Suprapubic skin (tissue), 4 donors: ENCODE measurements at places on chromosomes 2 and 18. TPM values are rescaled to one million over a fixed set of nuclear protein-coding genes. Genes with fewer than 3 reads are reported as not detected.

SNRNP27 gene
- 54.4 TPM for total RNA-seq

WDR75 gene
- 130 TPM for total RNA-seq

LRPPRC gene
- 46.1 TPM for total RNA-seq

ADNP2 gene
- 29.3 TPM for total RNA-seq

SERPINB3 gene
- total RNA-seq, result 30.1 TPM

MC2R gene
- not detected for total RNA-seq

MATN3 gene
- 0.76 TPM for total RNA-seq

MAP3K2 gene
- 49.1 TPM for total RNA-seq

RTKN gene
- 63.1 TPM for total RNA-seq

SLC66A3 gene
- total RNA-seq, result 30.3 TPM

DNAH7 gene
- 0.30 TPM for total RNA-seq

EN1 gene
- 8.4 TPM for total RNA-seq

CLASP1 gene
- total RNA-seq, result 66.3 TPM

GRCh38 chr2:168216351-168217005 lies 30.9 kb downstream of the STK39 start:
- H3K36me3 ChIP-seq, result no peaks in the 10 kb centered on the region
- no peak overlapping the region for H3K27ac ChIP-seq
- H3K27me3 ChIP-seq, result no peaks in the 10 kb centered on the region
- peaks cover 3% of the 10 kb centered on the region for H3K4me1 ChIP-seq
- no peak for DNase-seq
- H3K4me3 ChIP-seq, result no peak overlapping the region

- no peak for DNase-seq
- no peaks in the 10 kb centered on the region for H3K4me1 ChIP-seq
- no peak overlapping the region for H3K27ac ChIP-seq
Observed at GRCh38 chr2:42156721-42157120, 12.4 kb upstream of the EML4 start.

- no peak overlapping the region for H3K4me3 ChIP-seq
- no peak overlapping the region for H3K27ac ChIP-seq
- peaks cover 15% of the 10 kb centered on the region for H3K36me3 ChIP-seq
- peaks cover 46% of the 10 kb centered on the region for H3K4me1 ChIP-seq
- DNase-seq, result no peak
- H3K27me3 ChIP-seq, result no peaks in the 10 kb centered on the region
Observed at GRCh38 chr2:46552079-46552478, 72.7 kb downstream of the TMEM247 start.

- peaks cover 15% of the 10 kb centered on the region for H3K4me1 ChIP-seq
- H3K27me3 ChIP-seq, result peaks cover 12% of the 10 kb centered on the region
- DNase-seq, result peak; percentile 81
Observed at GRCh38 chr18:79380816-79381806, 14.6 kb upstream of the NFATC1 start.

DNA sequence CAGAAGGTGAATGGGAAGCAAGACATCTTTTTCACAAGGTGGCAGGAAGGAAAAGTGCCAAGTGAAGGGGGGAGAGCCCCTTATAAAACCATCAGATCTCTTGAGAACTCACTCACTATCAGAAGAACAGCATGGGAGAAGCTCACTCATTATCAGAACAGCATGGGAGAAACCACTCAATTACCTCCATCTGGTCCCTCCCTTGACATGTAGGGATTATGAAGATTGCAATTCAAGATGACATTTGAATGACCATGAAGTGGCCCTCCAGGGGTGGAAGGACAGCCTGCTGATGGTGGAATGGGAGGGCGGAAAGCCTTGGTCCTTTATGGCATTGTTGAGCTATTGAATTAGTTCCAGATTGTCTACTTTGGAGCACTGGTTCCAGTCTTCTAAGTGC lies 413.0 kb upstream of the MEX3C start:
- no peak for DNase-seq
- no peak overlapping the region for H3K4me3 ChIP-seq
- no peak overlapping the region for H3K27ac ChIP-seq
- no peaks in the 10 kb centered on the region for H3K36me3 ChIP-seq

- no peak for DNase-seq
- no peak overlapping the region for H3K4me3 ChIP-seq
- no peak overlapping the region for H3K27ac ChIP-seq
- H3K4me1 ChIP-seq, result peaks cover 7% of the 10 kb centered on the region
Observed at GRCh38 chr2:68099260-68099659, 36.5 kb upstream of the C1D start.

DNA sequence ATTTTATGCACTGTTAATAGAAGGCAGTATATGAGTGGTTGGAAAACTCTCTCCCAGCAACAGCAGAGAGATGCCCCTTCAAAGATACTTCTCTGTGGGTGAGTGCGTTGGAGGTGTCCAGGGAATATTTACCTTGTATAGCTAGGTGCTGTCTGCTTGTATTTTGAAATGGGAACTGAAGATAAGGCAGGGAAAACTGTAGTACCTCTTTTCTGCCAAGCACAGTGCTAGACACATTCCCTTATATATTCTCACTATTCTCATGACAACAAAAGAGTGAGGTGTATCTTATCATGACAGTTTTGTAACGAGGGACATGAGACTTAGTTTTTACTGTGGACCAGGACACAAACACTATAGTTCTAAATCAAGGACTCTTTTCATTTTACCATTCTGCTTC lies 2.1 kb downstream of the TTC39C start:
- H3K36me3 ChIP-seq, result no peaks in the 10 kb centered on the region
- H3K27me3 ChIP-seq, result no peaks in the 10 kb centered on the region
- no peak overlapping the region for H3K27ac ChIP-seq
- peak overlapping the region; percentile 87 for H3K4me3 ChIP-seq

- H3K36me3 ChIP-seq, result peaks cover 12% of the 10 kb centered on the region
- H3K27me3 ChIP-seq, result no peaks in the 10 kb centered on the region
Observed at GRCh38 chr2:27776097-27776496, 4.6 kb downstream of the MRPL33 start.

DNA sequence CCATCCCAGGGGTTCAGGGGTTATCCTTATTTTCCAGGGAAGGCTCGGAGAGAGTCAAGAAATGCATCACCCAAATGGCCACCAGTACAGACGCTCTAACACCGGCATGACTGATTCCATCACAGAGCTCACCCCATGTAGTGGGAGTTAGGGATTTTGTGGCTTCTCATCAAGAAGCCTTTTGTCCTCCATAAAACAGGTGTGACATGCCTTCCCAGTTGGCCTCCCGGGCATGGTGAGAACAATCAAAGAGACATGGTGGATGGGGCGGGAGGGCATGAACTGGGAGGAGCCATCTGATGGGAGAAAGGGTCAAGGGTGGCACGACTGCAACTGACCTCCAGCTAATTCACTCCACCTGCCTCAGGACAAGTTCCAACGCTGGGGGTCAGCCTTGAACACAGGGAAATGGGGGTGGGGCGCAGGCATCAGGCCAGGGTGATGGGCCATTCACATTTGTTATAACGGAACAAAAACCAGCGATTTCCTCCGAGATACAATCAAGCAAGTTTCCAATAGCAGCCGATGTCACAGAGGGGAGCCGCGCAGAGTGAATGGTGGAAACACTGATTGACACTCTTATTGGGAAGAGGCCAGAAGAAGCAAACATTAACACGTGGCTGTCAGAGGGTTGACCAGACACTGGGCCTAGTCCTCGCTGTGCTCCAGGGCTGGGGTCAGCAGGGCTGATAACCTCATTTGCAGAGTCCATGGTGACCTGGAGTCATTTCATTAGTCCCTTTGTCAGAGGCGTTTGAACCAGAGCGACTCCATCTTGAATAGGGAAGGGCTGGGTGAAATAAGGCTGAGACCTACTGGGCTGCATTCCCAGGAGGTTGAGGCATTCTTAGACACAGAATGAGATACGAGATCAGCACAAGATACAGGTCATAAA lies 80.5 kb upstream of the HPCAL1 start:
- no peak overlapping the region for H3K27ac ChIP-seq
- H3K4me3 ChIP-seq, result no peak overlapping the region
- H3K36me3 ChIP-seq, result no peaks in the 10 kb centered on the region
- DNase-seq, result no peak
- no peaks in the 10 kb centered on the region for H3K4me1 ChIP-seq
- peaks cover 20% of the 10 kb centered on the region for H3K27me3 ChIP-seq

DNA sequence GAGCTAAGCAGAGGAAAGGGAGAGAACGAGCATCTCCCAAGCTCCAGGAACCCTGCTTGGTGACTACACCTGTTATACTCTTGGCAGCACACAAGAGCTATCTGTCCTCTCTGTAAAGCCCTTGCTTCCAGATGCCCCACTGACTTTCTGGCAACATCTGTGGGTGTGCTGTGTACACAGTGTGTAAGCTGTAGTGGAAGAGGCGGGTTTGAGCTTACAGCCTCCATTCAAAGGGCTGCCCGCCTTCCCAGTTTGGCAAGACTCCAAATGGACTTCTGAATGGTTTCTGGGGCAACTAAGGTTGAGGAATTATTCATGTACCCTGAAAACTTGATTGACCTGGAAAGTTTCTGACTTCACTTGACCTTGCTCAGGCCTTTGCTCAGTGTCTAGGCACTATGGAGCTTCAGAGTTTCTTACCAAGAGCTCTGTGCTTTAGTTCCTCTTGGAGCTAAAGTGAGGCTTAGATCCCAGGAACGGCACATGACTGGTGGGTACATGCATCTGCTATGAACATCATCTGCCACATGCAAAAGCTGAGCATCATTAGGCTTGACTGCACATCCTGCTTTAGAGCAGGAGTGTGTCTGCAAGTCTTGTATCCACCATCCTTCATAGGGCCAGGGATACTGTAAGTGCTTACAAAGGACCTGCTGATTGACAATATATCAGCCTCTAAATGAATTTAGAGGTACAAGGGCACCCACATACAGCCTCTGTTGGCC lies 290.9 kb upstream of the SIX2 start:
- H3K36me3 ChIP-seq, result no peaks in the 10 kb centered on the region
- no peaks in the 10 kb centered on the region for H3K4me1 ChIP-seq
- H3K4me3 ChIP-seq, result no peak overlapping the region
- H3K27me3 ChIP-seq, result peaks cover 8% of the 10 kb centered on the region
- H3K27ac ChIP-seq, result no peak overlapping the region

DNA sequence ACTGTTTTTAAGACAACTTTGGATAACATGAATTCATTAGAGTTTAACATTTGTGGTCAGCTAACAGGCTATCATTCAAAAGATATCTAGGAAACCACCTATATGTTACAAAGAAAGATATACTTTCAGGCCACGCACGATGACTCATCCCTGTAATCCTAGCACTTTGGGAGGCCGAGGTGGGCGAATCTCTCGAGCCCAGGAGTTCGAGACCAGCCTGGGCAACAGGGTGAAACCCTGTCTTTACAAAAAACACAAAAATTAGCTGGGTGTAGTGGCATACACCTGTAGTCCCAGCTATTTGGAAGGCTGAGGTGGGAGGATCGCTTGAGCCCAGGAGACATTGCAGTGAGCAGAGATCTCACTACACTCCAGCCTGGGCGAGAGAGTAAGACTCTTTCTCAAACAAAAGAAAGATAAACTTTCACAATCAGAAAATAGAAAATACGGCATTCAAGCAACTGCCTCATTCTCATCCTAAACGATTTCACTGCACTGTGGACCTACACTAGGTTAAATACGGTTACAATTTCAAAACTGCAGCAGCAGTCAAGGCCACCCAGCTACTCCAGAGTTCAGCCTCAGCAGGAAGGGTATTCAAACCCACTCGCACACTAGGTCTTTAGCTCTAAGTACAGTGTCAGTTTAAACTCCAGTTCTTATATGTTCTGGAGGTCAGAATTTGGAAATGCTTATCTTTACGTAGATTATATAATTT lies 250.0 kb upstream of the SLC39A10 start:
- H3K27ac ChIP-seq, result no peak overlapping the region
- no peaks in the 10 kb centered on the region for H3K27me3 ChIP-seq
- no peak for DNase-seq
- H3K4me1 ChIP-seq, result no peaks in the 10 kb centered on the region
- H3K36me3 ChIP-seq, result no peaks in the 10 kb centered on the region
- H3K4me3 ChIP-seq, result no peak overlapping the region

DNA sequence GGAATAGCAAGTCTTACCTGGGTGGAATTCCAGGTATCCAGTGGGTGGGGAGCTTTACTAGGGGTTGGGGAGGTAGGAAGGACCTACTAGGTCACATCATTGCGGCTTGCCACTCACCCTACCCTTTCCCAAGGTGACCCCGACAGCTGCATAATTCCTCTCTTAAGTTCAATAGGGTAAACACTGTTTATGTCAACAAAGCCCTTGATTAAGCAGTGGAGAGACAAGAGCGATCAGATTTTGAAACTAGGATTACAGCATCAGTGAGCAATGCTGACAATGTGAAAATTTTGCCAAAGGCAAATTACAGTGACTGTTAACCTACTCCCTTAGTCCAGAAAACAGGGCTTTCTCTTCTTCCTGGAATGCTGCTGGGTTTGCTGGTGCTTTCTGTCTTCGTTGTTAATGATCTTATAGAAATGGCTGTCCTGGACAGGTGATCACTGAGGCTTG lies 14.5 kb downstream of the SLC19A3 start:
- DNase-seq, result no peak
- no peaks in the 10 kb centered on the region for H3K27me3 ChIP-seq
- H3K27ac ChIP-seq, result no peak overlapping the region
- H3K4me1 ChIP-seq, result peaks cover 14% of the 10 kb centered on the region

- no peaks in the 10 kb centered on the region for H3K27me3 ChIP-seq
- no peak overlapping the region for H3K4me3 ChIP-seq
- no peak overlapping the region for H3K27ac ChIP-seq
- DNase-seq, result no peak
- no peaks in the 10 kb centered on the region for H3K36me3 ChIP-seq
Observed at GRCh38 chr2:157192445-157193423, 64.8 kb upstream of the GALNT5 start.

DNA sequence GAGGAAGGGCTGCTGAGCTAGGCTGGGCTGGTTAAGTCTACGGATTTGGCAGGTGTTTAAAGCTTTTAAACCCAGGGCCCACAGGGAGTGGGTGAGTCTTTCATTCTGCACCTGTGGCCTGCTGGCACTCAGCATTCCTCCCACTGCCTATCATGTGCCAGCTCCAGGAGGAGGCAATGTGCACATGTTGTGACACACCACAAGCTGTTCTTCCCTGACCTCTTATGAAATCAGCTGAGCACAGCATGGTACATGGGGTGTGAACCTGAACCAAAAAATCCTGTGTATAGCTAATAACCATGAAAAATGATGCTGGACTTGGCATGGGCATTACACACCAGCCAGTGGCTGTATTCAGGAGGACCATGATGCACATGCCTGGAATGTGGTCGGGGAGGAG lies 297.9 kb upstream of the MMADHC start:
- no peaks in the 10 kb centered on the region for H3K36me3 ChIP-seq
- H3K27me3 ChIP-seq, result no peaks in the 10 kb centered on the region
- H3K4me3 ChIP-seq, result no peak overlapping the region
- no peak for DNase-seq

- H3K4me3 ChIP-seq, result no peak overlapping the region
- no peaks in the 10 kb centered on the region for H3K36me3 ChIP-seq
- no peak overlapping the region for H3K27ac ChIP-seq
- H3K4me1 ChIP-seq, result no peaks in the 10 kb centered on the region
Observed at GRCh38 chr18:7254163-7254562, 23.3 kb downstream of the LRRC30 start.

DNA sequence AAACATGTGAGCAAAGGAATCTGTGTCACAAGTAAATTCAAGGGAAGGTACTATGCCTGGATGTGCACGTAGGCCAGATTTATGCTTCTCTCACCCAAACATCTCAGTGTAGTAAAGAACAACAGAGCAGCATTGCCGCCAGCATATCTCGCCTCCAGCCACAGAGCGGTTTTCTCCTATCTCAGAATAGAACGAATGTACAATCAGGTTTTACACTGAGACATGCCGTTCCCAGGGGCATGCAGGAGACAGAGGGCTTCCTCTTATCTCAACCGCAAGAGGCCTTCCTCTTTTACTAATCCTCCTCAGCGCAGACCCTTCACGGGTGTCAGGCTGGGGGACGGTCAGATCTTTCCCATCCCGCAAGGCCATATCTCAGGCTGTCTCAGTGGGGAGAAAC lies 175.3 kb downstream of the RPIA start:
- no peaks in the 10 kb centered on the region for H3K27me3 ChIP-seq
- no peaks in the 10 kb centered on the region for H3K36me3 ChIP-seq
- H3K27ac ChIP-seq, result no peak overlapping the region
- H3K4me3 ChIP-seq, result no peak overlapping the region
- no peak for DNase-seq
- no peaks in the 10 kb centered on the region for H3K4me1 ChIP-seq
